Fibroblast of skin of abdomen (primary cell): ENCODE measurements at places on chromosomes 5 and 9.
A peak's percentile ranks its signal among the peaks of the same experiment; 100 is the strongest.

- peak; percentile 54 for DNase-seq
These were observed 20.1 kb downstream of the CXXC5 start for GRCh38 chr5:139668064-139668880.

GRCh38 chr9:3241290-3241689 is 284.5 kb downstream of the RFX3 start:
- peak; percentile 46 for DNase-seq

DNA sequence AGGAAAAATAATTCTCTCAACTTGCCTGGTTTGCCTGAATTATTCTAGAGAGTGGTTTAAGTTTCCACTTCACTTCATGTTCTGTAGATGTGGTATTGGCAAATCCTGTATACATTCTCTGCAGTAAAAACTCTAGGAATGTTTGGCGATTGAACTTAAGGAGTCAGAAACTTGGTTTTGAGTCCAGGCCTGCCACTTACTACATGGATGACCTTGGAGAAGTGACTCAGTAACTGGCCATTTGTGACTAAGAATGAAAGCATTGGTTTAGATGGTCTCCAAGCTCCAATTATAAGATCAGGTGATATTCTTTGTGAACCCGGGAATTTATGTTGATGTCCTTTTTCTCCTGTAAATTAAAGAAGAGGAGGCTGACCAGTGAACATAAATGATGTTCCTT is 233.8 kb downstream of the GAS1 start:
- peak; percentile 90 for DNase-seq

- no peak for DNase-seq
These were observed 35.3 kb upstream of the POMT1 start for GRCh38 chr9:131467214-131467935.

DNA sequence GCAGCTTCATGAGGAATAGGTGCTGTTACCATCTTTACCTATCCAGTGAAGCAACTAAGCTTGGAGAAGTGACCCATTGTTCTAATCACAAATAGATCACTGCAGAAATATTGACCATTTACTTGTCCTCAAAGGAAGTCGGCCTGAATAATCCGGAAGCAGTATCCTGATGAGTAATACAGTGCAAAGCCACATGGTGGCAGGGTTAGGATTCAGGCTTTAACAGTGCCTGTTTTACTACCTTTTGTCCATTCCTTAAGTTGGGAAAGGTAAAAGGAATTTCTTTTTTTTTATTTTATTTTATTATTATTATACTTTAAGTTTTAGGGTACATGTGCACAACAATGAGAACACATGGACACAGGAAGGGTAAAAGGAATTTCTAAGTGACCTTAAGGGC is 336.3 kb downstream of the KDM4C start:
- no peak for DNase-seq

DNA sequence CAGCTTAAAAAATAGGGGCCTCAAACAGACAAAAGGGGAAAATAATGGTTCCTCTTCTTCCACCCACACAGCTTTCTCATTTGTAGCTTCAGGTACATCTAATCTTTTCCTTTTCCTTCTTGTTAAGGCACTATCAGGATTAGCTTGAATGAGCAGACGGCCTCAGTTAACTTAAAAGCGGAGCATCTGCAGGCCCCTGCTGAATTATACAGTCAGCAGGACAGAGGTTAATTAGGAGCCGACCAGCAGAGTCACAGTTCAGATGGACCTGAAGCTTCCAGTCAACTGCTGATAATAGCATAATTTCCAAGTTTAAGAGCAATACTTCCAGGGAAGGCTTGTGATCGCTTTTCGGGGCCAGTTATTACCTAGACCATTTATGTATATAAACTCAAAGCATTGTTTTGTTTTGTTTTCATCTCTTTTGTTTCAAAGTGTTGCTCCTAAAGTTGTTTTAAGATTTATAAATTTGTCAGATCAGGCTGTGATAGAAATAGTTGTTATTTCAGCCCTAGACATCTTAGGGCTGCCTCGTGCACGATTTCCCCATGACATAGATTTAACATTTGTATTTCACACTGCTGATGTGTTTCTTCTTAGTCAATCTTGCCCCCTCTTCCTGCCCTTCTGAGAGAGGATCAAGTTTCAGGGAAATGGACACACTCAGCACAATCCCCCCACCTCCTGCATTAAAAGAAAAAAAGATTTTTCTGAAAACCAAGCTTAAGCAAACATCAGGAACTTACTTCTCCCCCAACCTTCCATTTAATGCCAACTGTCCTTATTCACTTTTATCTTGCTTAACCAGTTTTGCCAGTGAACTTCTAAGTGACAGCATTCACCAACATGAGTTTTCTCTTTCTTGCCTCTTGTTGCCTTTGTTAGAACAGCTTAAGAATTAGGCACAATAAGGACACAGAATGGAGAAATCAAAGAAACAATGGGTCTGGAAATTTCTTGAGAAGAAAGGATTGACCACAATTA is 449.8 kb downstream of the ARHGEF28 start:
- no peak for DNase-seq

DNA sequence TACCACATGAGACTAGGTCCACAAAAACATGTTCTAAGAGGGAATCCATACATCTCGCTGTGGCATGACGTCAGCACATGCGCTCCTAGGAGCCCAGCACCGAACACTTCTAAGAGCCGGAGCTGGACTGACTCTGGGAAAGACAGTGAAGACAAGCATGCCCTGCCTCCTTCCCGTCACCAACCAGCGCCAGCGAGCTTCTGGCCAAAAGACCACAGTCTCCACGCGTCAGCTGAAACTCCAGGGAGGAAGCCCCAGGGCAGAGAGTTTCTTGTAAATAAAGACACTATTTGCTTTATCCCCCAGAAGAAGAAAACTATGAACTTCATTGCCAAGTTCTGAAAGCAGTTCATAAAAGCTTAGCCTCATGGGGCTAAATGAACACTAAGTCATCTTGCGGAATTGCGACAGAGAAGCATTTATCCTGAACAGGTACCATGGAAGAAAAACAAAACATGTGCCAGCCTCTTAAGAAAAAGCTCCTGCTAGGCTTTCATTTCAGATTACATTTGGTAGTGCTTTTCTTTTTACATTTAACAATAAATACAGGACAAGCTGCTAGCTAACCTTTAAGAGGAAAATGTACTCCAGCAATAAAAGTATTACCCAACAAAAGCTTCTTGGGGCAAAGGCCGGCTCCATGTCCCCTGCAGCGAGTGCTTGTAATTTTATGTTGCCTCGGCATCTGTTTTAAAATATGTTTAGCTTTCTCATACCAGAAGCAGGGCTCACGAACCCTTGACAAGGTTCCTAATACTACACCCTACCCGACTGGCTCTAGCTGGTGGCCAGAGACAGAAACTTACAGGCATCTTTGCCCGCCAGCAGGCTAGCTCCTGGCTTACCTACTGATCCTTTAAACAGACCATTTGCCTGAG is 96.5 kb downstream of the PRRT1B start:
- DNase-seq: no peak

GRCh38 chr9:121824651-121825030 is 173.2 kb downstream of the DAB2IP start:
- no peak for DNase-seq

DNA sequence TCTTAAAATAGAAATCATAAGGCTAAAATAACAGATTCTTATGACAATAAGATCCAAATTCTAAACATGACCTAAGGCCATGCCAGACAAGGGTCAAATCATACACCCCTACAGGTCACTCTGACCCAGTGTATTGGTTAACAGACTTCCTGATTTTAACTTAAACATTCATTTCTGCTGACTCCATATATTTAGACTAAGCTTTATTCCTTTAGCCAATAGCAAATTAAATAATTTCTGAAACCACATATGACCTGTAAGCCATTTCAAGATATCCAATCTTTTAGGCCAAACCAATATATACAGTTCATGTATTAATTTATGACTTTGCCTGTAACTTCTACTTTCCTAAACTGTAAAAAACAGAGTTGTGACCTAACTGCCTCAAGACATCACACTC is 7.4 kb upstream of the SPINK13 start:
- no peak for DNase-seq

GRCh38 chr9:125966959-125967711 is 220.0 kb downstream of the PBX3 start:
- DNase-seq: no peak
